Stromal cell of bone marrow (primary cell): ENCODE measurements at places on chromosomes 1 and 21.

GRCh38 chr21:38165466-38166172 lies 91.2 kb upstream of the KCNJ15 start:
- no peak for DNase-seq

- DNase-seq, result no peak
Observed at GRCh38 chr1:17068789-17069188, 15.0 kb upstream of the SDHB start.

DNA sequence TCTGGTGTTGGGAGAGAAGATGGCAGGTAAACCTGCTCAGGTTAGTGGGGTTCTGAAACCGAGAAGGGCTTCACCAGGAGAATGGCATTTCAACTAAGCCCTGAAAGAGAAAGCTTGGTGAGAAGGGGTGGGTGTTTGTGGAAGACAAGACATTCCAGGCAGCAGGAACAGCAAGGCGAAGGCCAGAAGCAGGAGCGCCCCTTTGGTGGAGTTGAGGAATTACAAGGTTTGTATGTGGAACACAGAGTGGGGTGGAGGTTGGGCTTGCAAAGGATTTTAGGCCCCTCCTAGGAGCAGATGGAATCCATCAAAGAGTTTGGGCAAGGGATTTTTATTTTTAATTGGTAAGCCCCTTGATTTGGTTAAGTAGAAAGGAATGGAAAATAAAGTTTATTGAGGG lies 24.8 kb upstream of the ELOA start:
- DNase-seq, result no peak

GRCh38 chr1:65440915-65441314 lies 20.4 kb downstream of the LEPR start:
- no peak for DNase-seq
